ENCODE measurements at places on chromosomes 5 and 9.

GRCh38 chr9:110546411-110546871 is 33.1 kb downstream of the SVEP1 start:
- H3K4me3 ChIP-seq: no peak overlapping the region
- DNase-seq: no peak

DNA sequence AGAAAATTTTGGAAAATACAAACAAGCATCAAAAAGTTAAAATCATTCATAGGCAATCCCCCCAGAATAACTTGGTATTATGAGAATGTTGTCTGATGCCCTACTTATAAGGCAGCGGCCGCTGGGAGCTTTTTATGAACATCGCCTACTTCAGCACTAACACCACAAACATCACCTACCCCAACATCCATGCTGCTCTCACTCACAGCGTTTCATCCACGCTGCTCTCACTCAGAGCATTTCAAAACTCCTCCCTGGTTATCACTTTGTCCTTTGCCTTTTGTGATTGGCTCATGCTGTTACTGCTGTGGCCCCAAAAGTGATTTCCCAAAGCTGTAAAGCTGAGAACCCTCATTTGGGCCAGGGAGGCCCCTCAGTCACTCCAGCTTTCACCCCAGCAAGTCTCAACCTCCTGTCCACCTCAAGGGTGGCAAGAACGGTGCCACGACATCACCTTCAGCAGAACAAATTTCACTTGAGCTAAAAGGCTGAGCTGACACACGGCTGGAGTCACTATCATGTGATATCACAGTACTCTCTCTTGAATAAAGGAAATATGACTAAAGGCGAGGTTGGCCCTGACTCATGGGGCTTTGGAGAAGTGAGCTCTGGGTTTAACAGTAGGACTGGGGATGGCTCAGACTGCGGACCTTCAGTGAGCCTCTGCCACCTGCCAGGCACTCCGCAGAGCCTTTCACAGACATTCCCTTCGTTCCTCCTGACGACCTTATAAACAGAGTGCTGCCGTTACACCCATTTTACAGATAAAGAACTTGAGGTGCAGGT is 25.2 kb downstream of the SHC3 start:
- no peak overlapping the region for H3K4me3 ChIP-seq
- peaks cover 64% of the 10 kb centered on the region for H3K27me3 ChIP-seq
- peaks cover 26% of the 10 kb centered on the region for H3K4me1 ChIP-seq
- peak; percentile 36 for DNase-seq
- no peaks in the 10 kb centered on the region for H3K36me3 ChIP-seq

DNA sequence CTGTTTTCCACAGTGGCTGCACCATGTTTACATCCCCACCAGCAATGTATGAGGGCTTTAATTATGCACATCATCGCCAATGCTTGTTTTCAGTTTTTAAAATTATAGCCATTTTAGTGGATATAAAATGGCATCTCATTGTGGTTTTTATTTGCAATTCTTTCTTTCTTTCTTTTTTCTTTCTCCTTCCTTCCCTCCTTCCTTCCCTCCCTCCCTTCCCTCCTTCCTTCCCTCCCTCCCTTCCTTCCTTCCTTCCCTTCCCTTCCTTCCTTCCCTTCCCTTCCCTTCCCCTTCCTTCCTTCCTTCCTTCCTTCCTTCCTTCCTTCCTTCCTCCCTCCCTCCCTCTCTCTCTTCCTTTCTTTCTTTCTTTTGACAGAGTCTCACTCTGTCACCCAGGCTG is 6.6 kb downstream of the COL15A1 start:
- peaks cover 42% of the 10 kb centered on the region for H3K27me3 ChIP-seq
- H3K4me3 ChIP-seq: no peak overlapping the region
- H3K4me1 ChIP-seq: no peaks in the 10 kb centered on the region
- no peaks in the 10 kb centered on the region for H3K36me3 ChIP-seq
- H3K27ac ChIP-seq: no peak overlapping the region

GRCh38 chr5:30592833-30593232 is 600.7 kb upstream of the CDH6 start:
- no peaks in the 10 kb centered on the region for H3K4me1 ChIP-seq
- no peak overlapping the region for H3K4me3 ChIP-seq
- DNase-seq: no peak
- H3K27me3 ChIP-seq: no peaks in the 10 kb centered on the region
- no peaks in the 10 kb centered on the region for H3K36me3 ChIP-seq

DNA sequence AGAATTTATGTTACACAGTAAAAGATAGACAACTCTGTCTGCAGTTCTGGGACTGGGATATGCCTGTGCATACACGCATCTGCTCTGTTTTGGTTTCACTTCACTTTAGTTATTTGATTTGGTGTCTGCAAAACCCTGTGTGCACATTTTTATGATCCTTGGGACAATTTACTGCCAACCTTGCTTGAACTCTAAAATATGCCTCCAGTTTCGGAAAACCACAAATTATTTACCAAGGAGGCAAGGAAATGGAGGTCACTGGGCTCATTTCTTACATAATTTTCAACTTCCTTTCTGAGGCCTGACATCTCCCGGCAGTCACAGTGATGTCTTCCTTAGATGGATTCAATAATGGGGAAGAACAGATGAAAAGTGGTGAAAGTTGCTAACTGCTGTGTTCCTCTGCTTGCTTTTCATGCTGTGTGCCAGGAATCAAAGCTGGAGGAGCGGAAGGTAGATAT is 61.2 kb upstream of the TAF11L2 start:
- H3K27me3 ChIP-seq: no peaks in the 10 kb centered on the region
- no peak for DNase-seq
- no peaks in the 10 kb centered on the region for H3K36me3 ChIP-seq
- no peak overlapping the region for H3K27ac ChIP-seq

GRCh38 chr5:90606539-90606938 is 47.9 kb downstream of the ADGRV1 start:
- H3K4me3 ChIP-seq: no peak overlapping the region
- peaks cover 41% of the 10 kb centered on the region for H3K27me3 ChIP-seq
- no peaks in the 10 kb centered on the region for H3K36me3 ChIP-seq
- no peaks in the 10 kb centered on the region for H3K4me1 ChIP-seq
- no peak overlapping the region for H3K27ac ChIP-seq

DNA sequence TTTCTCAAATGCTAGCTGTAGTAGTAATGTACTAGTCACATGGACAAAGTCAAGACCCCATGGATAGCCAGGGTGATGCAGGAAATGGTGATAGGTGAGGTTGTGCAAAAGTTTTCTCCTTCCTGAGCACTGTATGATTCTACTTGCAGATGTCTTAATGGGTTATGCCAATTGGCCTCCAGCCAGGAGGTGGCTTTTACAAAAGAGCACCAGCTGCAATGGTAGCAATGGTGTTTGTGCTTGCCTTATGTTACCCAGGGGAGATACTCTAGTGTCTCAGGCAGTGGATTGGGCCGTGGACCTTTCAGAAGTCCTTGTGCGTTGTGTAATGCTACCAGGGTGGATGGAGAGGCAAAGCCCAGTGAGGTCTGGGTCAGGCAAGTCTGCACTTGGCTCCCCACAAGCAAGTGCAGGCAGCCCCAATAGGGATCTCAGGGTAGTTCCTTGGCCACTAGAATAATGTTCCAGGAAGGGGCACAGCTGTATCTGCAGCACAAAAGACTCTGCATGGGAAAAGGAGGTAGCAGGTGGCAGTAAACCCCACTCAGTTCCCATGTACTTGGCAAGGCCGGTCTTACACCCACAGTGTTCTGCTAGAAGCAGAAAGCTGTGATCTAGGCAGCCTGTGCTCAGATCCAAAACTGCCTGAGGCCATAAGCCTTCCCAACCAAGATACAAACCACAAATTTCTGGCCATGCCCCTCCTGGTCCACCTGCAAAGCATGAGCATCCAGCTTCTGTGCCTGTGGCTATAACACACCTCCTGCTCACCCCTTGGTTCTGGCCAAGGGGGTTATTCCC is 46.4 kb upstream of the EDIL3 start:
- no peak overlapping the region for H3K4me3 ChIP-seq
- no peaks in the 10 kb centered on the region for H3K4me1 ChIP-seq
- DNase-seq: no peak
- H3K27me3 ChIP-seq: no peaks in the 10 kb centered on the region
- H3K36me3 ChIP-seq: no peaks in the 10 kb centered on the region
- no peak overlapping the region for H3K27ac ChIP-seq

DNA sequence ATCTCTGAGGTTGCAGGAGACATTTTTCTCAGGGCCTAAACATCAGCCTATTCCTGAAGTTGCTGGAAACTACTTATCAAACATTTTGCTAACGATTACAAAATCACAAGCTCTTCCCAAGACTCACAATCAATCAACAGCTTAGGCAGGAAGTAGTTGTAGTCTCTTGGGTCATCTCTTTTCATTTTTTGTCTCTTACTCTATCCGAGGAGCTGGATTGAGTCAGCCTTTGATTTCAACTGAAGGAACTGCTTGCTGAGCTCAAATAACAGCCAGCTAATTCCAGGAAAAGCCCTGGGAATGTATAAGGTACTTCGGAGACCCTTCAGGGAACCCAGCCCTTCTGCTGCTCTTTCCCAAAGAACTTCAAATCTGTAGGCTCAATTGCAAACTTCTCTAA is 398.9 kb downstream of the PLK2 start:
- no peak overlapping the region for H3K4me3 ChIP-seq
- H3K27me3 ChIP-seq: no peaks in the 10 kb centered on the region
- H3K4me1 ChIP-seq: no peaks in the 10 kb centered on the region
- DNase-seq: no peak

DNA sequence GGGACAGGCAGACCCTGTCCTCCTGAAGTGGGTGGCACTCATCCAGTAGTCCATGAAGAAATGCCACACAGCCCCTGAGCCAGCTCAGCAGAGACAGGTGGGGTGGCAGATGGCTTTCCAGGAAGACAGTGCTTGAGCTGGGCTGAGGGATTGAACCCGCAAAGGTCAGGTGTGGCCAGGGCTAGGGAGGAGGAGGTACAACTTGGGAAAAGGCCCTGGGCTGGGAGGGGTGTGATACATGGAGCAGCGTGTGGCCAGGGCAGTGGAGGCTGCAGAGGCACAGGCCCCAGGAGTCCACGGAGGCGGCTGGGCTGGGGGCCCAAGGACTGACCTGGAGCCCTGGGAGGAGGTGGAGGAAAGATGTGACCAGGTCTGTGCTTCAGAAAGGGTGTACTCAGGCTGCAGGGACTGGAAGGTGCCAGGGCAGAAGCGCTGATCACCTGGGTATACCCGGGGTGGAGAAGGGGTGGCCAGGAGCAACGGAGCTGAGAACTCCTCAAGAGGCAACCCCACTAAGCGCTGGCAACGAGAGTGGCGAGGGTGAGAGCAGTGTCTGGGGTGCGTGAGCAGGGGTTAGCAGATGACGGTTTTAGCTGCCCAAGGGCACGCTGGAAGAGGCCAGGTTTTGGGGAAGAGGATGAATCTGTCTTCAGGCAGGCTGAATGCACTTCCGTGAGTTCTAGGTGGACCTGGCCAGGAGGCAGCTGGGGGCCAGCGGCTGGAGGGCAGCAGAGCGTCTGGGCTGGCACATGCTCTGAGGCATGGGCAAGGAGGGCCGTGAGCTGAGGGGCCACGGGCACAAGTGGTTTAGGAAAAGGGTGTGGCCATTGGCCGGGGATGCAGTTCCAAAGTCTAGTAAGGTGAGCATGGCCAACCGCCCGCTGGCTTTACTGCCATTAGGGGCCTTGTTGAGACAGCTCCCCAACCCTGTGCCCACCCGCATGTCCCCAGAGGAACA is 3.9 kb upstream of the RABL6 start:
- H3K4me3 ChIP-seq: no peak overlapping the region
- peaks cover 14% of the 10 kb centered on the region for H3K36me3 ChIP-seq
- peak; percentile 27 for DNase-seq
- no peak overlapping the region for H3K27ac ChIP-seq

- peaks cover 37% of the 10 kb centered on the region for H3K4me1 ChIP-seq
- no peaks in the 10 kb centered on the region for H3K27me3 ChIP-seq
- peak overlapping the region; percentile 61 for H3K27ac ChIP-seq
- no peaks in the 10 kb centered on the region for H3K36me3 ChIP-seq
Measured at GRCh38 chr5:57495285-57496086, 12.9 kb upstream of the ACTBL2 start.

DNA sequence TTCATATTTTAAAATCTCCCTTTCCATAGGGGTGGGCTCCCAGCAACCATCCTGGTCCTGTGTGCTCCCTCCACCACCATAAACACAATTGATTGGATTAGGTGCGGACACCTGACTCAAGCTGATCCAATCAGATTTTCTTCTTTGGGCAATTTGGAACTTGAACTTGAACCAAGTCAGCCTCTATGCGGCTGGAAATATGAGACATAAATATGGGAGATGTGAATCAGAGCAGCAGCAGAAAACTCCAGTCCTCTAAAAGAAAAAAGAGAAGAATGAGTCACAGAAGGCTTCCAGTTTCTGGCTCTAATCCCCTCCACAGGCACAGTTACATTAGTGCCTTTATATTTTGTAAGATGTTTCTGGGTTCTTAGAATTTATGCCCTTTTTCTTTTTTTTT is 306.6 kb downstream of the MLLT3 start:
- peak overlapping the region; percentile 91 for H3K27ac ChIP-seq
- H3K4me1 ChIP-seq: peaks cover 78% of the 10 kb centered on the region
- H3K27me3 ChIP-seq: no peaks in the 10 kb centered on the region
- peak overlapping the region; percentile 15 for H3K4me3 ChIP-seq
- DNase-seq: peak; percentile 44

GRCh38 chr9:134422301-134423090 is 96.2 kb downstream of the RXRA start:
- H3K27ac ChIP-seq: no peak overlapping the region
- H3K36me3 ChIP-seq: peaks cover 1% of the 10 kb centered on the region
- no peaks in the 10 kb centered on the region for H3K27me3 ChIP-seq
- no peak for DNase-seq

GRCh38 chr5:158198636-158199035 is 339.7 kb upstream of the CLINT1 start:
- no peak overlapping the region for H3K27ac ChIP-seq
- no peak for DNase-seq
- no peak overlapping the region for H3K4me3 ChIP-seq
- H3K36me3 ChIP-seq: no peaks in the 10 kb centered on the region
- no peaks in the 10 kb centered on the region for H3K4me1 ChIP-seq

- no peaks in the 10 kb centered on the region for H3K36me3 ChIP-seq
- no peak overlapping the region for H3K27ac ChIP-seq
- peaks cover 13% of the 10 kb centered on the region for H3K27me3 ChIP-seq
- H3K4me3 ChIP-seq: no peak overlapping the region
- H3K4me1 ChIP-seq: no peaks in the 10 kb centered on the region
Measured at GRCh38 chr5:39587675-39588074, 162.9 kb upstream of the DAB2 start.

DNA sequence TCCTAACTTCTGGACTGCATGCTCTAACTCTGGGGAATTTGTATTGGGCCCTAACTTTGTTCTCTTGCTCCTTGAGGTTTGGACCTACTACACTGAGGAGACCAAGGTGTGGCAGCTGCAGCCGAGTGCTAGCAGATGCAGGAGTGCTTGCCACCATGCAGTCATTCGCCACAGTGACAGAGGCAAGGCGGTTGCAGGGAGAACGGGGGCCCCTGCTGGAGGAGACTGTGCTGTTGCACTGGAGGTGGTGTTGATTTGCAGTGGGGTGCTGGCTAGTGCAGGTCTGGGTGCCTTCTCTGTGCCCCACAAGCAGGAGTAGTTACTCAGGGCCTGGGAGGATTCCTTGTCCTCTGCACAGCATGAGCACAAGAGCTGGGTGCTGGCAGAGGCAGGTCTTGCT is 22.4 kb upstream of the DIRAS2 start:
- H3K36me3 ChIP-seq: no peaks in the 10 kb centered on the region
- no peak overlapping the region for H3K27ac ChIP-seq
- no peak overlapping the region for H3K4me3 ChIP-seq
- no peaks in the 10 kb centered on the region for H3K4me1 ChIP-seq

- H3K4me1 ChIP-seq: peaks cover 36% of the 10 kb centered on the region
- H3K36me3 ChIP-seq: peaks cover 35% of the 10 kb centered on the region
- DNase-seq: no peak
- H3K4me3 ChIP-seq: no peak overlapping the region
Measured at GRCh38 chr9:129071526-129072126, 9.3 kb upstream of the DOLPP1 start.

All from activated T-cell treated with anti-CD3 and anti-CD28 coated beads, Interleukin-2, amount 50 U/mL, for 24 hours (primary cell).